Hepatocyte (in vitro differentiated cells): ENCODE measurements at places on chromosomes 13 and 19.

- no peaks in the 10 kb centered on the region for H3K4me1 ChIP-seq
- H3K27me3 ChIP-seq, result no peaks in the 10 kb centered on the region
- H3K4me3 ChIP-seq, result no peak overlapping the region
- H3K36me3 ChIP-seq, result no peaks in the 10 kb centered on the region
Observed at GRCh38 chr13:62704875-62705274, 1289.2 kb upstream of the PCDH20 start.

- H3K27me3 ChIP-seq, result no peaks in the 10 kb centered on the region
- H3K4me1 ChIP-seq, result peaks cover 13% of the 10 kb centered on the region
- DNase-seq, result peak; percentile 85
- peak overlapping the region; percentile 90 for H3K27ac ChIP-seq
Observed at GRCh38 chr19:5578097-5578846, 10.5 kb upstream of the TINCR start.

GRCh38 chr19:51091895-51092873 is 9.5 kb upstream of the KLK14 start:
- no peaks in the 10 kb centered on the region for H3K4me1 ChIP-seq
- no peaks in the 10 kb centered on the region for H3K27me3 ChIP-seq
- H3K27ac ChIP-seq, result no peak overlapping the region
- no peak overlapping the region for H3K4me3 ChIP-seq
- no peaks in the 10 kb centered on the region for H3K36me3 ChIP-seq
- DNase-seq, result no peak

DNA sequence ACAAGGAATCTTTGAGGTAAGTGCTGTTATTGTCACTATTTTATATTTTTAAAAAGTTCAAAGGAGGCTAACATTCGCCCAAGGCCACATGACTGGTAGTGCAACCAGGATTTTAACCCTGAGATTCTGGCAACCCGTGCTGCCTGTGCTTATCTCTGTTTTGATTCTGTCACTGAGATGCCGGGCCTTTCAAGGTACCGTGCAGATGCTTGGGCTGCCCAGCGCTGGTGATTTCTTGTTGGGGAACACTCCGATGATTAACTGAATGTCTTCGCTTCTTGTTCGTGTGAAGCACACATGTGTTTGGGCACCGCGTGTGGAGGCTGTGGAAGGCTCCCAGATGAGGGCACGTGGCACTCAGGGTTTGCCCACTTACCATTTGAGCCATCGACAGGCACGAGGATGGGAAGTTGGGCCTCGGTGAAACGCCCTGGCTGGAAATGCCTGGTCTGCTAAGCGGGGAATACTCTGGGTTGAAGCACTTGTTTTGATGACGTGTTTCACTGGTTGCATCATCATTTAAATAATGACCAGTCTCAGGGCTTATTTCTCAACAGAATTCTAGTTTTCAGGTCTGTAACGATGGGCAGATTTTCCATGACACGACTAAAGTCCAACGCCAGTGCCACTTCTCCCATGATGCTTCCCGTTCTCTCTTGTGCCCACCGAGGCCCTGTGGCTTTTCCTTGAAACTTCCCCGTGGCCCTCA is 392.7 kb downstream of the FGF9 start:
- H3K4me3 ChIP-seq, result no peak overlapping the region
- no peaks in the 10 kb centered on the region for H3K36me3 ChIP-seq
- no peaks in the 10 kb centered on the region for H3K27me3 ChIP-seq
- no peak for DNase-seq

DNA sequence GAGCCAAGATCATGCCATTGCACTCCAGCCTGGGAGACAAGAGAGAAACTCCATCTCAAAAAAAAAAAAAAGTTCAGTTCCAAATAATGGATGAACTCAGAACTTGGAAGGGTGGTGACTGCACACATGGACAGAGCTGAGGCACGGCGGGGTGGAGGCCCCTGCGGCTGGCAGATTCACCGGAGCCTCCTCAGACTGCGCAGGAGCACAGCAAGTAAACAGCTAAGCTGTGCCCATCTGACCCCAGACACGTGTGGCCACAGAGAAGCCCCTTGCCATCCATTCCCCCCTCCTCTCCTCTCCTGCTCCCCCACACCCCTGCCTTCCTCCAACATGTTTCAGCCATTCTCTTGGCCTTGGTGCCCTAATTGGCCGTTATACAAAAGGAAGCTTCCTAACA is 15.6 kb upstream of the PROZ start:
- H3K27me3 ChIP-seq, result no peaks in the 10 kb centered on the region
- DNase-seq, result no peak
- H3K4me3 ChIP-seq, result no peak overlapping the region
- no peaks in the 10 kb centered on the region for H3K36me3 ChIP-seq
- no peaks in the 10 kb centered on the region for H3K4me1 ChIP-seq
